ENCODE measurements at places on chromosomes 1 and 21. TPM values are rescaled to one million over a fixed set of nuclear protein-coding genes. Genes with fewer than 3 reads are reported as not detected.

DNA sequence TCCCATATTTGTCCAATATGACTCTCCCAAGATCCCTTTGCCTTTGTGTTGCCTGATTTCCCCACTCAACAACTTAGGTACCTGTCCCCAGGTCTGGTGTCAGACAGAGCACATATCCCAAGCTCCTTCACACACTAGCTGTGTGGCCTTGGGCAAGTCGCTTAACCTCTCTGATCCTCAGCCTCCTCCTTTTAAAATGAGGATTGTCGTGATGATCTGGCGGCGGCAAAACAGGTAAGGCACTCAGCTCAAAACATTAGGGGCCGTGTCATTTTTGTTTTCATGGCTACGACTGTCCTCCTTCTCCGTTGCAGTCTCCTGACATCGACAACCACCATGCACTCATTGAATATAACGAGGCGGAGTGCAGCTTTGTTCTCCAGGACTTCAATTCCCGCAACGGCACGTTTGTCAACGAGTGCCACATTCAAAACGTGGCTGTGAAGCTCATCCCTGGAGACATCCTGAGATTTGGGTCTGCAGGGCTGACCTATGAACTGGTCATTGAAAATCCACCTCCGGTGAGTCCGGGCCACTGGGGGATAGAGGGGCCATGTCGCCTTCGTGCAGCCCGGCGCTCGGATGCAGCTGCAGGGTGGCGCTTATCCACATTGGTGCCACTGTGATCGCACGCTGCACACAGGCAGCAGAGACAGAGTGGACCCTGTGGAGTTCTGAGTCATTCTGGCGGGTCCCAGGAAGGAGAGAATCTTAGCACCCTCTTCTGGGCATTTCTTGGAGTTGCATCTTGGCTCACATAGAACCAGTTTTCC lies 25.2 kb downstream of the FHAD1 start:
- DNase-seq: peak; percentile 78

DNA sequence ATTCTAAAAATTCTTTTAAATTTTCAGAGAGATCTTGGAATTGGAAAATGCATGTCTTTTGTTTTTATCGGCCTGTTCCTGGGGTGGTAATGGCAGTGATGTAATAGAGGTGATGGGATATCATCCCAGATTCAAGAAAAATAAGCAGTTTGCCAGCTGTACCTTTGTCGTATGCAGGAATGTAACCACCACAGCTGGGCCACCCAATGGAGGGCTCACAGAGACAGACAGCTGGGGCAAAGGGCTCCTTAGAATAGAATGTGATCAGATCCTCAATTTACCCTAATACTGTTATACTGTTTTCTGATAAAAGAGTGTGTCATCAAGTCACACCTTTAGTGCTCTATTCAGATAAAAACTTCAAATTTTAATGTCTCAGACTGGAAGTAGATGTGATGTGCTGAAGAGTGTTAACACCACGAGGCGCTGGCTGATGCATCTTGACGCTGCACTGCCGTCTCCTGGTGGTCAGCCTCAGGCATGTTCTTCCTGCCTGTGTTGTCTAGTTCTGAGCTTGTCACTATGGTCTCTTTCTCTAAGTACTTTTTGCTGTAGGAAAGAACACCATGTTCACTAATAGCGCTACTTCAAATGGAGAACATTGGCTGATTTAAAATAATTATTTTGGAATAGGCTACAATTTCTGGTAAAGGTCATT lies 78.8 kb downstream of the C1orf21 start:
- no peak for DNase-seq

DNA sequence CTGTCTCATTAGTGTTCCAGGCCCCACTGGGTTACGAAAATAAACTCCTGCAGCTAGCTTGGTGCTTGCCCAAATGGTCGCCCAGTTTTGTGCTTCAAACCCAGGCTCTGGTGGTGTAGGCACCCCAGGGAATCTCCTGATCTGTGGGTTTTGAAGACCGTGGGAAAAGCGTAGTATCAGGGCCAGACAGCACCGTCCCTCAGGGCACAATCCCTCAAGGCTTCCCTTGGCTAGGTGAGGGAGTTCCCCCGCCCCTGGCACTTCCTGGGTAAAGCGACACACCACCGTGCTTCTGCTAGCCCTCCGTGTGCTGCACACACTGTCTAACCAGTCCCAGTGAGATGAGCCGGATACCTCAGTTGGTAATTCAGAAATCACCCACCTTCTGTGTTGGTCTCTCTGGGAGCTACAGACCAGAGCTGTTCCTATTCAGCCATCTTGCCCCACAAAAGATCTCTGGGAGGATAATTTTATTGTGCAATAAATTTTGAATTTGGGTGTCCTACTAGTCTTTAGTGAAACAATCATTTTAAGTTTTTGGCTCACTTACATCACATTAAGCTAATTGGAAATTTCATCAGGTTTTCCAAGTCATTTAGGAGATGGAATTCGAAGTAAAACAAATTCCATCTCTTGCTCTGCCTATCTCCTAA lies 9.4 kb upstream of the SLC25A24 start:
- no peak for DNase-seq

RNF186 gene
- polyA plus RNA-seq: 0.51 TPM

OR6K3 gene
- 0.06 TPM for polyA plus RNA-seq
